ENCODE measurements at places on chromosomes 1 and 21.

- DNase-seq = no peak
These were observed 276.5 kb upstream of the USP25 start for GRCh38 chr21:15453261-15453660.

- DNase-seq = no peak
These were observed 7.0 kb upstream of the GPR88 start for GRCh38 chr1:100530880-100531487.

DNA sequence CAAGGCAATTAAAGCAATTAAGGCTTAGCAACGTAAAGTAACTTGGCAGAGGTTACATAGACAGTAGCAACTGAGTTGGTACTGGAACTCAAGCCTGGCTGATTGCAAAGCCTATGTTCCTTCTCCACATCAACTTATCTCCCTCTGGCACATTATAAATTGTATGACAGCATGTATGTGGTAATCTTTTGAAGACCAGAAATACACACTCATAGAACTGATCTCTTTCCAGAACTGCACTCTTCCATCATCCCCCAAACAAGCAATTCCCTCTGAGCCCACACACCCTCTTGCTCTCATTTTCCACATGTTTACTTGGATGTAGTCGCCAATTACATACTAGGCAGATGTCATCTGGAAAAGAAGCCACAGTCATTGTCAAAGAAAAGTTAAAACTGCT is 502.2 kb downstream of the PLPP3 start:
- no peak for DNase-seq

DNA sequence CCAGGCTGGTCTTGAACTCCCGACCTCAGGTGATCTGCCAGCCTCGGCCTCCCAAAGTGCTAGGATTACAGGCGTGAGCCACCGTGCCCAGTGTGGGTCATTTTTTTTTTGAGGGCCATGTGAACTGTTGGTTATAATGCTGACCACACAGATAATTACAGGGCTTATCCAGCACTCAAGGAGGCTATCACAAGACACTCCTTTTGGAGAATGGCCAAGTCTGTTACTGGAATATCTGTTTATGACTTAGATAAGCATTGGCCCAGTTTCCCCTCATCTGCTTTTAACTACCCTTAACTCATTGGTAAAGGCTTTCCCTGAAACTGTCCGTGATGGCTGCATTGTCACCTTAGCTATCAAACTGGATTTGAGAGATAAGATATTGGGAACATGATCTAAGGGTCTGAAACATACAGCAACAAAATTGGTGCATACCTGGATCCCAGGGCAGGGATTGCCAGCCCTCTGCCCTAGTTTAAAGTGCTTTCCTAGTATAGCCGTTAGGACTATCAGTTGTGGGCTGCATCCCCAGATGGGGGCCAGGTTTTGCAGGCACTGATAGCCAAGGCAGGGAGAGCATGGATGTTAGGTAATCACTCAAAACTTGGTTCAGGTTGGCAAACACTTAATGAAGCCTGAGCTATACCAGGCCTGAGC is 15.6 kb downstream of the SZT2 start:
- no peak for DNase-seq

DNA sequence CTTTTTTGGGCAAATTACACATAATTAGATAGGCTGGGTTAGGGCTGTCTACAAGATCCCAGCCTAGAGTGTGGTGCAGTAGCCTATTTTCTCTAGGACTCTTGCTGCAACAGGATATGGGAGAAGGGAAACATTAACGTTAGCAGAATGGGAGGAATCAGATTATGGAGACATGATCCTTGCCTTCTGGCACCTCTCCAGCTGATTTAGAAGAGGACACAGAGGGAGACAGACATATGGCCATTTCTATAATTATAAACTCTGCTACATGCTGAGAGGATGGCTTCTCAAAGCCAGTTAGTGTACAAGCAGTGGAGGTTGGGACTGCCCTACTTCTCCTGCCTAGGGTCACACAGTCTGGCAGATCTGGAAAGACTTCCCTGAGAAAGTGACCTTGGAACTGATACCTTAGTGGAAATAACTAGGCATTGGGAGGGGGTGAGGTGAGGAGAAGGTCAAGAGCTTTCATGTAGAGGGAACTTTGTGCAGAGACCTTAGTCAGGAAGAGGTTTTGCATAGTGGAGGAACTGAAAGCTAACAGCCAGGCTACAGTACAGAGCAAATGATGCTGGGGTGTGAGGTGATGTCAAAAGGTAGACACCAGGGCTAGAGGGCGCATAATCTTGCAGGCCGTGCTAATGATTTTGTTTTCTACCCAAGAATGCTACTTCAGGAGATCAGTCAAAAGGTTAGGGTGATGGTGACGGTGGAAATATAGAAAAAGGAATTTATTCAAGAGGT is 1.2 kb upstream of the CD1D start:
- no peak for DNase-seq

DNA sequence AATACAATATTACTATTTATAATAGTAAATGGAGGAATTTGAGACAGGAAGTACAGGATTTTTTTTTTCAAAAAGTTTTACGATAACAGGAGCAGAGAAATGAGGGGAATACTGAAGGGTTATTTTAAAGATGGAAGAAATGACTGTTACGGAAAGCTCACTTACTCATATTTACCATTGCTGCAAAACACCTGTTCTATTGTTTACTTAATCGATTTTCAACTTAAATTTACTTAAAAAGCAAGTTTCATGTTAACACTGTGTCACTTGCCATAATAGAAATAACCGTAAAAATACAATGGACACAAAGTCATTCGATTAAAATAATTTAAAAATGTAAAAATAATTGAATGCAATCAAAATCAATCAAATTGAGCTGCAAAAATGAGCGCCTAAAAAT is 3.4 kb upstream of the EXO1 start:
- DNase-seq = no peak

DNA sequence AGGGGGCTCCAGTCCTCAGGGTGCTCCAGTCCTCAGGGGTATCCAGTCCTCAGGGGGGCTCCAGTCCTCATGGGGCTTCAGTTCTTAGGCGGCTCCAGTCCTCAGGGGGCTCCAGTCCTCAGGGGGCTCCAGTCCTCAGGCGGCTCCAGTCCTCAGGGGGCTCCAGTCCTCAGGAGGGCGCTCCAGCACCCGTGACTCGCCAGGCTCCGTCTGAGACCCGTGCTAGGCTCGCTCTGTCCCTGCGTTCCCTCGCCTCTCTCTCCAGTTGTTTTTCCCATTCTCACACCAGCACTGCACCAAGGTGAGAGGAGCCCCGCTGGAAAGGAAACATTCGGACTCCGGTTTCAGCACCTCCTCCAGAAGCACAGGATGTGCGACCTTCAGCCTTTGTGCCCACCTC is 9.4 kb upstream of the OR2M2 start:
- peak; percentile 60 for DNase-seq

Measured in posterior cingulate gyrus (tissue), 11 donors.